ENCODE measurements at places on chromosomes 7 and 10. TPM values are rescaled to one million over a fixed set of nuclear protein-coding genes. Genes with fewer than 3 reads are reported as not detected.

- DNase-seq = no peak
Observed at GRCh38 chr7:5445981-5446594, 22.5 kb upstream of the TNRC18 start.

The PRSS37 gene
- total RNA-seq = not detected

GRCh38 chr7:4025694-4026615, 656.1 kb upstream of the FOXK1 start:
- DNase-seq = no peak

The UBTD1 gene
- total RNA-seq = 58.4 TPM

DNA sequence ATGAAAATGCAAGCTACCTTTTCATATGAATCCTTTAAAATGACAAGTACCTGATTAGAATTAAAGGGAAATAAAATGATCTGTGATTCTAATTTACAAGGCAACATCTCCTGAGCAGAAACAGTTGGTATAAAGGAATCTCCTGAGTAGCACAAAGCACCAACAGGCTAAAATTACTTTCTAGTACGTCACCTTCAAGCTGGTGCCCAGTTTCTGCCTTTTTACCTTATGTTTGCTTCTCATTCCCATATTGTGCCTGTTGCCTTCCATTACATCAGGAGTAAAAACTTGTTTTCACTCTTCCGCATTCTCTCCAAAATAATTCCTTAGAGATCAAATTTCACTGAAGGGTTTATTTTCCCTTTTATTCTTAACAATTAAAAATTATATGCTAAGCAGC, 587.1 kb upstream of the KCND2 start:
- DNase-seq = no peak

The ZNF503 gene
- 1.3 TPM for total RNA-seq

The FUOM gene
- 32.9 TPM for total RNA-seq

The SEC31B gene
- total RNA-seq = 2.4 TPM

DNA sequence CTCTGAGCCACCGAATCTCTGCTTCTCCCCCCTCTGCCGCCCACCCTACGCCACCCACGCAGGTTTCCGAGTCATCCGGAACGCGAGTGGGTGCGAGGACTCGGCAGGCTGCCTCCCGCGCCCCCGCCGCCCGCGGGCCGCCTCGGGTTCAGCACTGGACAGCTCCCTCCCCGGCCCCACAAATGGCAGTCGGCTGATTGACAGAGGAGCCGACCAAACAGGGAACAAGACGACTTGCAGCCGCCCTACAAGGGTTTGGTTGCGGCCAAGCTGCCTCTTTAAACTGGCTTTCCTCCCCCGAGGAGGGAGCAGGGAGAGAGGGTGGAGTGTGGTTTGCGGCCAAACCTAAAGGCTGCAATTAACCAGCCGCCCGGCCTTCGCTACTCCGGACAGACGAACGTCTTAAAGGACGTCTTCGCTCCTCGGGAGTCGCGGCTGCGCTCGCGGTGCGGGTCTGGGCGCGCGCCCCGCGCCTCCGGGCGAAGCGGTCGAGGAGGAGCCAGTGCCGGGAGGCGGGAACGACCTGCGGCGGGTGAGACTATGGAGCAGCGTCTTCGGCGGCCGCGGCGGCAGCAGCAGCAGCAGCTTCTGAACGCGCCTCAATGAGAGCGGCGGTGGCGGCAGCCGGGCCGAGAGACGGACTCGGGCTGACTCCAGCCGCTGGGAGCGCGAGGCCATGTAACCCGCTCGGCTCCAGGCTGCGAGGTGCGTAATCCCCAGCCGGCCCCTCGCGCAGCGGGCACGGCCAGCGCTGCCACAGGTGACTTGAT, at the start of gene GPR158:
TSS of gene GPR158 (plus strand) at position 541 of the 770 bp plus-strand sequence. CDS start 420 bp downstream, outside the sequence.
- peak; percentile 63 for DNase-seq

DNA sequence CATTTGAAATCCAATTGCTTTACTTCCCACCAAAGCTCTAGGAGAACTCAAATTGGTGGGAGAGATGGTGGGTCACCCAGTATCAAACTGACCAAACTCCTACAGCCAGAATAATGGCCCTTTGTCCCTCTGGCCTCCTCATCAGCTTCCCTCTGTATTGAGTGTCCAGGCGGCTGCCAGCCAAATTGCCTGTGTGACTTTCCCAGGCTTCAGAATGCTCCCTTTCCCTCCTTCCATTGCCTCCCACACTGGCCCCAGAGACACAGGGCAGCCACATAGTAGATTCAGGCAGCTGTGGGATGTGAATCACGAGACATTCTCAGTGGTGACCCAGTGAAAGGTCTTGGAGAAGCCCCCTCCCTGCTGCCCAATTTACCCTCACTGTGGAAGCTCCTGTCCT, 12.7 kb upstream of the VDAC2 start:
- DNase-seq = no peak

DNA sequence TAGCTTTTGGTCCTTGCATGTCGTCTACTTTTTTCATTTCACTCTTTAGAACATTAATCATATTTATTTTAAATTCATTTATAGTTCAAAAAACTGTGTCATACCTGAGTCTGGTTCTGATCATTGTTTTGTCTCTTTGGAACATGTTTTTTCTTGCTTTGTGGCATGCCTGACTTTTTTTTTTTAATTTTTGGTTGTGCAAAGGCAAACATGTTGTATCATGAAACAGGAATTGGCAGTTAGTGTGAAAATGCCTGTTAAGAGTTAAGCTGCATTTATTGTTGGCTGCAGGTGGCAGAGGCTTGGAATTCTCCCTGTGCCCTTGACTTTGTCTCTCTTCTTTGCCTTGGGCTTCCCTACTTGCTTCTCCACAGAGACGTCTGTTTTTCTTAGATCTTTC, 525.0 kb upstream of the ADARB2 start:
- no peak for DNase-seq

Data from pulmonary artery endothelial cell (primary cell).